Vagina (tissue), 2 donors: ENCODE measurements at places on chromosomes 11 and 22. TPM values are rescaled to one million over a fixed set of nuclear protein-coding genes. Genes with fewer than 3 reads are reported as not detected.

The SMIM35 gene
- not detected for total RNA-seq

The SAA4 gene
- 1.7 TPM for total RNA-seq

The OR52I2 gene
- not detected for total RNA-seq

The CNTF gene
- not detected for total RNA-seq

The FDXACB1 gene
- not detected for total RNA-seq

DNA sequence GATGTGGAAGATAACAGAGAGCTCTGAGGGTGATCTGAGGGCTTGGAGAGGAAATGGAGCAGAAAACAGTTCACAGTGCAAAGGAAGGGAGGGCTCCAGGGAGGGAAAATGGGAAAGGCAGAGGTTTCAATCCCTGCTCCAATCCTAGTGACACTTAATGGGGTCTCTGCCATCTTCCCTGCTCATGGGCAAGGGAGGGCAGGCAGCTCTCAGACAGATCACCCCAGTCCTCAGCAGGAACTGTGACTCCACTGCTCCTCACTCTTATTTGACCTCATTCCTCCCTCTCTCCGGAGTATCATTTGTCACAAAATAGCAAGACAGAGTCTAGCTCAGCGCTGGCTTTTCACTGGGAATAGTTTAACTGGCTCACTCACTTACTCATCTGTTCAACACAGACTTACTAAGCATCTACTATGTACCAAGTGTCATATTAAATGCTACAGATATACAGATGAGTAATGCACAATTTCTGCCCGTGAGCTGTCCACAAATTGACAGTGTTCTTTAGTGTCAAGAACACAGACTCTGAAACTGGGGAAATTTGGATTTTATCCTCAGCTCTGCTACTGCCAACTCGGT, 817.4 kb downstream of the OPCML start:
- no peak for DNase-seq

DNA sequence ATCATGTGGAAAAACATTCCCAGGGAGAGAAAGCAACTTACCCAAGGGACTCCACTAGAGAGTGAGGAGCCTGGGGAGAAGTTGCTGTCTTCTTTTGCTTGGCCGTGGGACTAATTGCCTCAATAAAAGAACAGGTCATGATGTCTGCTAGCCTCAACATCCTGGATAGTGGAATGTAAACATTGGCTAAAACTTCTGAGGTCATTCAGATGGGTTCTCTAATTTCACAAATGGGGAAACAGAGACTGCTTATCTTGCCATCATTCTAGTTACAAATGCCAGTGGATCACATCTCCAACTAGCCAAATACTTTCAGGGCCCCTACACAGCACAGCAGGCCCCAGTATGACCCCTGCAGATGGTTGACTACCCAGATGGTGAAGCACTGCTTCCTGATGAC, 28.4 kb upstream of the PAMR1 start:
- no peak for DNase-seq

DNA sequence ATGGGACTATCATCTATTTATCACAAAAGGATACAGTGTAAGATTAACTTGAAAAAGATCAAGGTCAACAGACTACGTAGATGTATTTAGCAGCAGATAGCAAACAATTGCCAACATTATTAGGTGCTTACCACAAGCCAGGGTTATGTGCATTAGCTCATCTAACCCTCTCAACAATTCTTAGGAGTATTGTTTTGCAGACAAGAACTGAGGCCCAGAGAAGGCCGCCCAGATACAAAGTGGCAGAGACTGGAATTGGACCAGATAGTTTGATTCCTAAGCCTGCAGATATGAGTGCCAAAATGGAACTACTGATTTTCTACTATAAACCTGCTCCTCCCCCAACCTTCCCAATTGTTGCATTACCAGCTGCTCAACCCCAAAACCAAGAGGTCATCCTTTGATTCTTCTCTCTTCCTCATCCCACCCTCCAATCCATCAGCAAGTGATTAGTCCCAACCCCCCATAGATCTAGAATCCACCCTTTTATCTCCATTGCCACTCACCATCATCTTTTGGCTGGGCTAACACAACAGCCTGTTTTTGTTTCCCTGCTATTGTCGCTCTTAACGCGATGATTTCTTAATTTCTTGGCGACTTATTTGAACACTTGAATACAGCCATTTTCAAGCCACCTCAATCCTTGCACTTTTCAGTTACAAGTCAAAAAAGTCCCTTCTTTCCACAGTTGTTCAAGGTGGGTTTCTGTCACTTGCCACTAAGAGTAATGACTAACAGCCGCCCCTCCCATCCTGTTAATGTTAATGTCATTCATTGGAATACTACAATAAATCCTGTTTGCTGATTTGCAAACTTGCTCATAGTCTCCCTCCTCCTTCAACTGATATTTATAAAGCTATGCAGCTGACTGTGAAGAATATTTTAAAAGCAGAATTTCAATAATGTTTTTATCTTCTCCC, 2.7 kb downstream of the TMEM123 start:
- no peak for DNase-seq

The NAV2 gene
- total RNA-seq = 25.3 TPM

GRCh38 chr22:38724176-38724575, 18.4 kb downstream of the GTPBP1 start:
- DNase-seq = no peak

GRCh38 chr22:23467721-23468294, 112.3 kb downstream of the IGLL1 start:
- no peak for DNase-seq

The VSIG10L2 gene
- total RNA-seq = 28.2 TPM

The GGTLC3 gene
- total RNA-seq = not detected

DNA sequence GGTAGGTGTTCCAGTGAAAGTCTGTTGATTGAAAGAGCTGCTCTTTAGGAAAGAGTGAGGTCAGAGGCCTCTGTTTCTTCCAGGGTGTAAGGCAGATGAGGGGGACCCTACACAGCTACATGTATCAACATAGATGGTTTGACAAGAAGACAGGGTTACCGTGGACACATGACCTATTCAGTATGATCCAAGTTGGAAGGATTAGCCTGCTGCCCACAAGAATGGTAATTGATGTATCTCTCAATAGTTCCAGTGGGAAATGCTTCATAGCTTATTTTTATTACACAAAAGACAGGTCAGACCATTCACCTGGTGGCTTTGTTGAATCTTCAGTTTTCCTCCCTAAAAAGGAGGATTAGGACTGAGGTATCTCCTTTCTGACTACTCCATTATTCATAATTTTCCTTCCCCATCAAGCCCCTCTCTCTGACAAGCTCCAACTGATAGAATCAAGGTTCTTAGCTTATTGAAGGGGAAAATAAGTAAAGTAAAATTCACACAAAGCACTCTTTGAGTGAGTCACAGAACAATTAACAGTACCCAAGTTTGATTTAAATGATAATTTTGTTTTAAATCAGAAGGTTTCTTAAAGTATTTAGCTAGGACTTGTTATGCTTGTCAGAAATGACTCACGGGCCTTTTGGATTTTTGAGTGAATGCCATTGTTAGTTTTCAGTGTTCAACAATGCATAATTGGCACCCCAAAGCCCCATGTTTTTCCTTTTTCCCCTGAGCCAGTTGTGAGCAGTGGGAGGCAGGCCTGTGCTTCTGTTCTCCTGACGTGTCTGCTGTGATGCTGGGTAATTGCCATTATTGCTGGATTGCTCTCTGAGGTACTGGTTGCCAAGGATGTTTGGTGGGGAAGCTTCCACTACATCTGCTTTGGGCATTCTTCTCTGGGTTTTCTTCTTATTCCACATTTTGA, 373.2 kb downstream of the DDX10 start:
- DNase-seq = no peak
